NCI-H345 (cell line): ENCODE measurements at places on chromosomes 1 and 21.

DNA sequence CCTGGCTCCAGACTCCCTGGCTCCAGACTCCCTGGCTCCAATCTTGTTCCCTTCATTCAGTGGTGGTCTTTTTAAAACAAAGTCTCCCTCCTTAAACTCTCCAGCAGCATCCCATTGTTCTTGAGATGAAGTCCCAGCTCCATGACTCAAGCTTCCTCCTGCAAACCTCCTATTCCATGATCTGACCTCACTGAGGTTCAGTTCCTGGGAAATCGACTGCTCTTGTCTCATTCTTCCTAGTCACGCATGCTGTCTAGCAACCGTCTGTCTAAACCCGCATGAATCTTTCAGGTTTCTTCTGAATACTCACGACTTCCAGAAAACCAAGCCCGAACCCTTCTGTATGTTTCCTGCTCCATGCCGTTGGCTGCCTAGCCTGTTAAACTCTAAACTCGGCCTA, 91.9 kb downstream of the RAVER2 start:
- no peak for DNase-seq

- DNase-seq: no peak
Observed at GRCh38 chr1:118396829-118397495, 211.9 kb upstream of the SPAG17 start.

- DNase-seq: peak; percentile 24
Observed at GRCh38 chr1:118247593-118247992, 62.6 kb upstream of the SPAG17 start.

DNA sequence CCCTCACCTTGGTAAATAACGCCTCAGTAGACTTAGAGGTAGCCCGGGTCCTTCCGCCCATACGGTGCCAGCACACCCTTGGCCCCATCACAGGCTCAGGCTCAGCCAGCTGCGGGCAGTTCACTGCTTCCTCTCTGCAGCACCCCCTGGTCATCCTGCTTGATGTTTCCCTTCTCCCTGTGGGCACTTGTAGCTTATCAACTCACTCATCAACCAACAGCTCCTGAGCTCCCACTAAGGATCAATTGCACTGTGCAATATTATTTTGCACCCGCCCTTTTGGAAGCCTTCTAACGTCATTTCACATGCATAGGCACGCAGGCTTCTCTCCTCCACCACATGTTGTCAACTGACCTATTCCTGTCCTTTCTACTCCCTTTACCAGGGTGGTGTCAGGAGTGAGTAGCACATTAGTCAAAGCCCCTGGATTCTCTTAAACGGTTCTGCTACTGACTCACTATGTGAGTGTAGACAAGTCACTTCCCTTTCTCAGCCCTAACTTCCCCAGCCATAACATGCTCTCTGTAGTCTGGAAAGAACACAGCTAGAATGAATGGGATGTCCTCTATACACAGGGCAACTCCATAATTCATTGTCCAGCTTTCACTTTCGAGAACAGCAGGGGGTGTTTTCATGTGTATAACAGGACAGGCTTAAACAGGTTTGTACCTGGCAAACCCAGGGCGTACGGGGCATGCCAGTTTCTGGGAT, 47.1 kb upstream of the IRF2BP2 start:
- peak; percentile 20 for DNase-seq

DNA sequence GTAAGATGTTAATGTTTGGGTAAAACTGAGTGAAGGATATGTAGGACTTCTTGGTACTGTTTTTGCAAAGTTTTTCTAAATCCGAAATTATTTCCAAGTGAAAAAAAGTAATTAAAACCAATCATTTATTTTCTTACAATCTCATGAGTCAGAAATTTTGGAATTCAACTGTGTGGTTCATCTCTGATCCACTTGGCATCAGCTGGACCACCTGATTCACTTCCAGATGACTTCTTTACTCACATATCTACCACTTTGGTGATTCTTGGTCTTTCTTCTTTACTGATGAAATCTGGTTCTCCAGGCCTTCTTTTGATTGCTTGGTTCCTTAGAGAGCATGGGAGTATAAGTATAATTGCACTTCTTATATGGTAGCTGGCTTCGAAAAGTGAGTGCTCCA, 254.9 kb upstream of the CACYBP start:
- DNase-seq: no peak

GRCh38 chr1:62084310-62084890, 110.2 kb upstream of the L1TD1 start:
- no peak for DNase-seq
